ENCODE measurements at places on chromosomes 16 and 17. TPM values are rescaled to one million over a fixed set of nuclear protein-coding genes. Genes with fewer than 3 reads are reported as not detected.

GRCh38 chr16:87572959-87573358, 29.3 kb upstream of the JPH3 start:
- DNase-seq = no peak

DNA sequence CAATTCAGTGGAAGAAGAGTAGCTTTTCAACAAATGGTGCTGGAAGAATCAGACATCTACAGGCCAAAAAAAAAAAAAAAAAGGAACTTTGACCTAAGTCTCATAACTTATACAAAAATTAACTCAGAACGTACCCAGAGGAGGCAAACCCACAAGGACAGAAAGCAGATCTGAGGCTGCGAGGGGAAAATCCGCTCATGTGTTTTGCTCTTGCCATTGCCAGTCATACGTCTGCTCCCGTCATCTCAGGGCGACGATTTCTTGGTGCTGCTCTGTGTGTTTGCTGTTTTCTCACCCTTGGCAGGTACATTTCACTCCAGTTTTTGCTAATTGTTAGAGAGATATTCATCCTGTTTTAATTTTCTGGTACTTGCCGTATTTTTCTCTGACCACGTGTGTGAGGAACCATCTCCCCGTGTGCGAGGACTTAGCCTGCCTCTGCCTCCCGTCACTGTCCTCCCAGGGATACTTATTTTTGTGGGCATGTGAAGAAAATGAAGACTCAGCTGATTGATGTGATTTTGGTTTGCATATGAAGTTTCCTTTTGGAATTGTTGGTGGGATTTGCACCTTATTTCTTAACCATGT, 33.4 kb upstream of the ACSF3 start:
- peak; percentile 43 for DNase-seq

DNA sequence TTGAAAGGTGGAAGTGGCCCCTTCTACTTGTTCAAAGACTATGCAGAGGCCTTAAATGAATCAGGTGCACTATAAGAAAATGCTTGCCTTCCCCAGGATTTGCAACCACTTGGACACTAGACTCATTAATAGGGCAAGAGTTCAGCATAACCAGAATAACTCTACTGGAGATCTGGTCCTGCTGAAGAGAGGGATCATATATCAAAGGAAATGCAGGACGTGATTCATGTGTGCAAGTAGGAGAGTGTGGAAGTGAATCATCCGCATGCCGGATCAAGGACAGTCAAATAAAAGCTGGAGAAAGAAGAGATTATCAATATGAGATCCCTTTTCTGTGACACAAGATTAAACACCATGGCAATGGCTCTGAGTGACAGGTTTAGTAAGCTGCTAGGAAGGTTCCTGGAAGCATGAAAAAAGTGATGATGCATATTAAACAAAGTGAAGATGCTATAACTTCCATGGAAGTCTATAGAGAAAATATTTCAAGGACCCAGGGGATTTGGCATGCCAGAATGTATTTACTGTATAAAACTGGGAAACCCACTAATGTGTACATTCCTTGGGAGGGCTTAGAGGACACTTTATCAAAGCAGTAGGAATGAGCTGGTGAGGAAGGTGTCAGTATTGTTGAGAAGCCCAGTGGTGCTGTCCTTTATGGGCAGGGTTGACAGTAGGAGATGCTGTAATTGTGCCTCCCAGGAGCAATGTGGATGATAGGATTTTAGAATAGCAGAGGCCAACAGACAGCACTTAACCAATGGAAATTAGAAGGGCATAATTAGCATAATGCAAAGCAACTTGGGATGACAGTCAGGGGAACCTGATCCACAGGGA, 133.1 kb downstream of the ABCA8 start:
- DNase-seq = no peak

The CCT6B gene
- total RNA-seq = 0.95 TPM

The BAHCC1 gene
- total RNA-seq = not detected

The NXPH3 gene
- total RNA-seq = 0.09 TPM

DNA sequence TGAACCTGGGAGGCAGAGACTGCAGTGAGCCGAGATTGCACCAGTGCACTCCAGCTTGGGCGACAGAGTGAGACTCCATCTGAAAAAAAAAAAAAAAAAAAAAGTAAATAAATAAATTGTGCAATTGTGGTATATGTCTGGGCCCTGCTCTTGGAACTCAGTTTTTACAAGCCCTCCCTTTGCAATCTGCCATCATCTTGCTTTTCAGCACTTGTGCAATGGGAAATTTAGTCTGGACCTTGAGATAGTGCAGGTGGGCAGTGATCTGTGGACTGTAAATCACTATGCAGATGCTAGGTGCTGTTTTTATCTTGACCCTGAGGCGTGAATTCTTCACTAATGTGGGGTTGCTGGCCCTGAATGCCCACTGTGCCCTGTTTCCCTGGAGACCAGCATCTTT, 6.5 kb upstream of the RAP1GAP2 start:
- no peak for DNase-seq

DNA sequence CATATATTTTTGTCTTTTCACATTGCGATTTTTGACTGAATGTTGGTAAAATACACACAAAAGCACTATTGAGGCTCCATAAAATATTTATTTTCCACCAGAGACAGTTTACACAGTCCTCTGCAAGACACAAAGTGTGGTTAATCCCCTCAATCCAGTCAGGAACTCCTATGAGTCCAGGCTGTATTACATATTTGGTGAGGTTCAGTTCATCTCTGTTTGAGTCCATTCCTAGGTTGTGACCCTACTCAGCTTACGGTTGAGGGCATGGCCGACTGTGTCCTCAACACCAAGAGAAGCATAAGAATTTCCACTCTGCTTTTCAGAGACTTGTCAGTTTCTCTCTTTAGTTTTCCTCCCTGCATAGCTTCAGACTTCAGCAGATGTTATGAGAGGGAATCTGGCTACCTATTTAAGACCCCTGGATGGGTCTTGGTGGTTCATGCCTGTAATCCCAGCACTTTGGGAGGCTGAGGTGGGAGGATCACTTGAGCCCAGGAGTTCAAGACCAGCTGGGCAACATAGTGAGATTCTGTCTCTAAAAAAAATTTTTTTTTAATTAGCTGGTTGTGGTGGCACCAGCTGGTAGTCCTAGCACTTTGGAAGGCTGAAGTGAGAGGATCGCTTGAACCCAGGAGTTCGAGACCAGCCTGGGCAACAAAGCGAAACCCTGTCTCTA, 25.1 kb downstream of the ARL4D start:
- DNase-seq = no peak

- no peak for DNase-seq
Observed at GRCh38 chr16:3520413-3520812, 19.6 kb downstream of the CLUAP1 start.

DNA sequence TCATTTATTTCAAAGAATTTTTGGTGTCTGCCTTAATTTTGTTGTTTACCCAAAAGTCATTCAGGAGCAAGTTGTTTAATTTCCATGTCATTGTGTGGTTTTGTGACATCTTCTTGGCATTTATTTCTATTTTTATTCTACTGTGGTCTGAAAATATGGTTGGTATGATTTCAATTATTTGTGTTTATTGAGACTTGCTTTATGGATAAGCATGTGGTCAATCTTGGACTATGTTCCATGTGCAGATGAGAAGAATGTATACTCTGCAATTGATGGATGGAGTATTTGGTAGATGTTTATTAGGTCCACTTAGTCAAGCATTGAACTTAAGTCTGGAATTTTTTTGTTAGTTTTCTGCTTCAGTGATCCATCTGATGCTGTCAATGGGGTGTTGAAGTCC, 383.0 kb downstream of the PMP22 start:
- DNase-seq = no peak

GRCh38 chr16:79580453-79581191, 19.9 kb downstream of the MAF start:
- no peak for DNase-seq

GRCh38 chr16:89023621-89024511, 46.9 kb upstream of the CBFA2T3 start:
- no peak for DNase-seq

GRCh38 chr16:88976366-88977017, 515 bp downstream of the CBFA2T3 start:
- DNase-seq = peak; percentile 29

The YBX2 gene
- total RNA-seq = 0.34 TPM

DNA sequence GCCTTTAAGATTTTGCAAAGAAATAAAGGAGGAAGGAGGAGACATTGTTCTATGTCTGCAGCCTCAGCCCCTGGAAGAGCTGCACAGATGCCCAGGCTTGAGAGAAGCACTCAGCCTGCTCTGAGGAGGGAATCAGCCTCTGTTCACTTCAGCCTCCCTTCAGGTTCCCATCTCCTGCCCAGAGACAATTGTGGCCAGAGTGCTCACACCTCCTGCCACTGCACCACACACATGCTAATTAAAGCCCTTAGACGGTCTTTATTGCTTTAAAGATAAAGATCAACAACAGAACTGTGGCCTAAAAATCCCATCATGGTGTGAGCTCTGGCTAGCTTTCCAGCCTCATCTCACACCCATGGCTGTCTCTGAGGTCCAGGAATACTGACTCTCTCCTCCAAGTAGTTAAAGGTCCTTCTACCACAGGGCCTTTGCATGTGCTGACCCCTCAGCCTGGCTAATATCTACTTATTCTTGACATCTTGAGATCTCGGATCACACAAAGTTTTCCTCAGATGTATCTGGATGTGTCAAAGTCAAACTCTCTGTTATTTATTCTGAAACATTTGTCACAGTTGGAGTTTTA, 33.8 kb downstream of the CHD9NB start:
- no peak for DNase-seq

The AGRP gene
- total RNA-seq = not detected

DNA sequence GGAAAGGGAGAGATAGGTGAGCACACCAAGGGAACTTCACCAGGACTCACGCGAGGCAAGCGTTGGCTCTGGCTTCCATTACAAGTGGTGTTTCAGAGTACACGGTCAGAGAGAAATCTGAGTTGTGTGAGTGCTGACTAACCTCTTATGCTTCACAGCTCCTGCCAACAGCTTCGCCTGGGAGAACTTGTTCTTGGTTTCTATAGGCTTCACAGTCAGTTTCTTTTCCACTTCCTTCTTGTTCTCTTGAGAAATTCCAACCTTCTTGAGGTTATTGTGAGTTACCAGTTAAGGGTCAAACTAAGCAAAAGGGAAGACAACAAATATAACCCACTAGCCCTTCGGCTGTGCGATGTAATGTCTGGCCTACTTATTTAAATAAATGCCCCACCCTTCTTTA, 18.9 kb downstream of the PSME3IP1 start:
- no peak for DNase-seq

GRCh38 chr16:65671071-65671470, 549.2 kb upstream of the CDH11 start:
- no peak for DNase-seq

DNA sequence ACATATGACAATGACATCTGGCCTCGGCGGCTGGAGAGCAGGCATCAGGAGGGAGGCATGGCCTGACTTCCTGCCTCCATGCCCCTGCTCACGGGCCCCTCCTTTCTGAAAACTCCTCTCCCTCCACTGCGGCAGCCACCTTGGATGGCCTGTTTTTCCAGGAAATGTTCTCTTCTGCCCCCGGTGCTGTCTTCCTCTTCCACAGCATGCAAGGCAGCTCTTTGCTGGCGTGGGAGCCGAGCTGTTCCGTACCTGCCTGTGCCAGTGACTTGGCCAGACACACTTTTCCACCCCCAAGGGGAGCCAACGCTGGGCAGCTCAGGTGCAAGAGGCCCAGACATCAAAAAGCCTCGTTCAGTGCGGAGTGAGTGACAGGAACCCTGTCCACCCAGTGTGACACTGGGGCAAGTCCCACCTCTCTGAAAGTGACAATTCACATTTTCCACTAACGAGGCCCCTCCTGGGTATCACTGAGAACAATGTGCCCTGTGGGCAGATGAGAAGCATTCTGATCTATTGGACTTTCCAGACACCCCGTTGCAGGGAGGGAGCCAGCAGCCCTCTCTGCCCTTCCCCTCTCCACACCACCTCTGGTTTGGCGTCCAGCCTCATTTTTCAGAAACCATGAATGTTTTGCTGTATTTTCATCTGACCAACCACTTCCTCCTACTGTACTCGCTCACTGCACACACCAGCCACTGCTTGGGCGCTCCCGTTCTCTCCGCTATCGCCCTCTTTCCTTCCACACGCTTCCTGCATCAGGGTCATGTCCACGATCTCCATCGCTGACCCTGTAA, 31.2 kb downstream of the NSMCE1 start:
- peak; percentile 90 for DNase-seq

The UTS2R gene
- total RNA-seq = not detected

The SLFN12 gene
- 5.4 TPM for total RNA-seq

- no peak for DNase-seq
Observed at GRCh38 chr17:31050948-31051347, 43.8 kb upstream of the NF1 start.

GRCh38 chr17:17367931-17368330, 64.8 kb downstream of the NT5M start:
- DNase-seq = no peak

GRCh38 chr16:77816293-77816692, 27.9 kb downstream of the VAT1L start:
- no peak for DNase-seq
